Stimulated activated CD4-positive, alpha-beta T cell treated with anti-CD3 and anti-CD28 coated beads, Interleukin-15, amount 100 ng/mL, for 1 hour (primary cell): ENCODE measurements at places on chromosomes 3 and 15.

- no peak for DNase-seq
Observed at GRCh38 chr3:23537101-23537551, 268.6 kb upstream of the UBE2E1 start.

DNA sequence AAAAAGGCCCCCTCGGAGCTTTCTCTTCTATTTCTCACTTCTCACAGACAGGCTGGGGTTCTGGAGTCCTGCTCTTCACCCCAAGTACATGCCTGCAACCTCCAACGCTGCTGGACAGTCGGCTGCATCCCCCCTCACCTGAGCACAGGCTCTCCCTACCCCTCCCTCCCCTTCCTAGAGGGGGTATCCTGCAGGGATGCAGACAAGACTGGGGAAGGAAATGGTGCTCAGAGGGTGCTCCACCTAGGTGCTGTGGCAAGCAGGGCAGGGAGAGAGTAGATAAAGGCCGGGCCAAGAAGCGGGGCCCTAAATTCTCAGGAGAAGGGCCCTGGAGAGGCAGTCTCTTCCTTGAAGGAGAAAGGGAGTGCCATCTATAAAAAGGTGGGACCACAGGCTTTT is 7.0 kb upstream of the STRA6 start:
- DNase-seq: no peak

DNA sequence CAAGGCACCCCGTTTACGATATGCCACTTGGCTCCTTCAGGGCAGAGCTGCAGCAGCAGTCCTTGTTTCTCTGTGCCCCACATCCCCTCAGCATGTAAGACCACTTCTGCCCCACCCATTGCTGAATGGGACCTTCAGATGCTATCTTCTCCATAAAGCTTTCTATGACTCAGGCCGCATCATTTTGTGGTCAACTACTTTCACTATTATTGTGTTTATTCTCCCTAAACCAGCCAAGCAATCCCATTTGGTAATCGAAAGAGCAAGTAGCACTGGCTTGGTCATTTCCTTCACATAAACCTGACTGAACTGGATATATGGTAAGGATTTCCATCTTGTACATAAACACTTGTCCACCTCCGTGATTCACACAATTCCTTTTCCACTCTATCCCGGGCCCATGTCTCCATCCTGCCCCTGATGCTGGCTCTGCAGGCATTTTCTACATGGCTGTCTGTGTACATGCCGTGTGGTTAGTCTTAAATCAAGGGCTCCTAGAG is 25.7 kb downstream of the LIPC start:
- no peak for DNase-seq

DNA sequence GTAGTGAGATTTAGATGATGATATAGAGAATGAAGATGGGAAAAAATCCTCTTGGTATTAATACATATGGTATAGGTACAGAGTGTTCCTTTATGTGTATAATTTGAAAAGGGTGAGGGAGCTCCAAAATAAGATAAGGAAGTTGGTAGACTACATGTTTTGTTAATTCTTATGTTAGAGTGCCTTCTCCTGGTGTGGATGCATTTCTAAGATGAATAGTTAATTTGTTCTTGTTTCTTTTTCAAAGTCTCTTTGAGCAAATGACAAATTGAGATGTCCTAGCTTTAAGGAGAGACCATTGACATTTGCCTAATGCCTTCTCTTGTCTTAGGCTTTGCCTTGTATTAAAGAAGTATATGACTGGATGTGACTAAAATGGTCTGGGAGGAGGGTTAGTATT is 34.1 kb downstream of the AKAP13 start:
- DNase-seq: no peak

DNA sequence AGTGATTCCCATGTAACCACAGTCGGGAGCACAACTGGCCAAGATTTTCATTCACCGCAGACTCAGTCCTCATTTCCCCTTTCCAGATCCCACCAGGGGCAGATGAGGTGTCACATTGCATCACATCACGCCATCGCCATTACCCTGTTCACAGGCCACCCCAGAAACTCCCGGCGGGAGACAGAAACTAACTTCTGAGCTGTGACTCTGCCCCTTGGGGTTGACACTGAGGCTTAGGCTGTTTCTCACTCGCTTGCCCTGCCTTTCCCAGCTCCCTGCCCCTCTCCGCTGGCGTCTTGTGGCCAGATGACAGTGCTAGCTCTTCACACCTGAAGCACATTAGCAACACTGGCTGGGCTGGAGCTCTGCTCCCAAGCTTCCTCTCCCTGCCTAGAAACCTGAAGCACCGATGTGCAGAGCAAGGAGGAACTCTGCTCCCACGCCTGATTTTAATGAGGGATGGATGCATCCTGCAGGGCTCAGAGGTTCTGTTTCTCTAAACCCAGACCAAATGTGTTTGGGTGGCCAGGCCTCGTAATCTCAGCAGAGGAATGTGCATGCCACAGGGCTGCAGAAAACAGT is 88.8 kb upstream of the CTDSPL start:
- DNase-seq: no peak

DNA sequence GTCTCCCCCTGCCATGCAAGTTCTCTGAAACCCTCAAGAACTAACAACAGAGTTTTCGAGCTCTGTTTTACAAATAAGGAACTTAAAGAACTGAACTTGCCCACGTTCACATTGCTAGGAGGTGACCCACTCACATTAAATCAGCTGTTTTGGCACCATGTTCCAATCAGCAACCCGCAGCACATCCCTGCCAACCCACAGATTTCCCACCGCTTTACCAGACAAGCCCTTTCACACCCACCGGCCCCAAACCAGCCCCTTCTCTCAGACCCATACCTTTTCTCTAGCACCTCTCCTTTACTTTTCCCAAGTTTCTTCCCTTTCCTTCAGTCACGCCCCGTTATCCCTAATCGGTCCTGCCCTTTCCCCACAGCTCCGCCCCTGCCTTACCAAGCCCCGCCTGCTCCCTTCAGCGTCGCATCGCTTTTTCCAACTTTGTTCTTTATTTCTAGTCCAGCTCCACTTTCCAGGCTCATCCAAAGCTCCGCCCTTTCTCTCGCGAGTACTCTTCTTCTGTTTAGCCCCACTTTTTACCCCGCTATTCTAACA is 804 bp upstream of the BRPF1 start:
- DNase-seq: no peak

- peak; percentile 1 for DNase-seq
Observed at GRCh38 chr15:73052653-73053397, 562 bp downstream of the NEO1 start.

GRCh38 chr3:13116426-13116825 is 43.2 kb upstream of the IQSEC1 start:
- no peak for DNase-seq

- peak; percentile 5 for DNase-seq
Observed at GRCh38 chr15:80695911-80696661, 976 bp downstream of the ABHD17C start.
